Foreskin keratinocyte (primary cell): ENCODE measurements at places on chromosomes 4 and X. TPM values are rescaled to one million over a fixed set of nuclear protein-coding genes. Genes with fewer than 3 reads are reported as not detected.

GRCh38 chr4:74110670-74111069, 11.7 kb upstream of the CXCL2 start:
- DNase-seq = peak; percentile 19

DNA sequence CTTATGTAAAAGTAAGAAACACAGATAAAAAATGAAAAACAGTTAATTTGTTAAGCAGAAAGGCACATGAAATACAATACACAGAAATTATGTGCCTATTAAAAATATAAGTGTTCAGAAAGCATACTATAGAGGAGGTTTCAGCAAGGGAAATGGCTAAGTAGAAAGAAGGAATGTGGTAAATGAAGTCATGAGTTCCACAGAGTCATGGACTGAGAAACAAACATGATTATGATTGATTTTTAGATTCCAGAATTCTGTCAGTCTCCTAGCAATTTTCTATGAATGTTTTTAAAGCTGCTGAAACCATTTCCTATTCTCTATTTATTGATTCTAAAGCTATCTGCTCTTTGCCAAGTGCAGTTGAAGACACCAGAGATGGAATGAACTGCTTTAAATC, 1398.4 kb downstream of the ARAP2 start:
- DNase-seq = no peak

The NAA11 gene
- total RNA-seq = not detected in 2 replicates

DNA sequence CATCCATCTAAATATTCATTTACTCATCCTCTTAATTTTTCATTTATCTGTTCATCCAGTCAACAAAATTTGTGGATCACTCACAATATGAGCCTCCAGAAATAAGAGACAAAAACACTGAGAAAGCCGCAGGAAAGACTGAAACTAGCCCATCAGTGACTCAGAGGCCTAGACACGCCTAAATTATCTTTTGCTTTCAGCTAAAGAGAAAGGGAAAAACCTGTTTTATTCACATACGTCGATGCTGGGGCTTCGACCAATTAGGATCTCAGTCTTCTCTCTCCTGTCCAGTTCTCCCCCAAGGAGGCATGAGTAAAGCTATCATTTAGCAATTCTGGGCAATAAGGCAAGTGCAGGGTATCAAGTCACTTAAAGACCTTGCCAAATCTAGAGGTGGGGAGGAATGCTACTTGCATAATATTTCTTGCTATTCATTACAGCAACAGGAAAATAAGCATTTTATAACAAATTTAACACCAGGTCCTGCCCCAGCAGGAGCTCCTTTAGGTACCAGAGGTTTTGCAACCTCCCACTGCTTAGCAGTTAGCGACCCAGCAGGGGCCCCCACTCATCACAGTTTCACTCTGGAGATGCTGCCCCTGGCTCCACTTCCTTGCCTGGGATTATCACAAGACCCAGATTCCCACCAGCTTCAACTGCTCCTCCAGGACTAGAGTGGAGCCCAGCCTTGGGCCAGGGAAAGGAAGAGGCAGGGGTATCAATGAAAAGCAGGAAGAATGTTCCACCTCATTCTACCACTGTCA, 30.1 kb upstream of the TMEM154 start:
- DNase-seq = peak; percentile 98

DNA sequence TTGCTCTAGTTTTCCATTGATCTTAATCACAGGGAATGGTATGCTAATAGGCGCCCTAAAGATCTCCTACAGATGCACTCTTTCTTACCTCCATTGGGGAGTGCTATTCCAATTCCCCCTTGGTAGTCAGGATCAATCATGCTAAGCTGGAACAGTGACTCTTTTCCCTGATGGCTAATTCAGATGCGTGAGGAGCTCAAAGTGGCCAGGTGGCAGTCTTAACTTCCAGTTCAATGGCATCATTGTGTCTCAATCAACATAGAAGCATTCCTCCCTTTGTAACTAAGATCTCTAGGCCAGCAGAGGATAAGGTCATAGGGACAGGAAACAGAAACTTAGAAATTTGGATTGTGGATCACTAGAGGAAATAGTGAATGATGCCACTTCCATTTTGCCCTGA, 216.8 kb downstream of the GRID2 start:
- DNase-seq = no peak

The ASMT gene
- total RNA-seq = not detected in 2 replicates

The PABPC5 gene
- total RNA-seq = not detected in 2 replicates

DNA sequence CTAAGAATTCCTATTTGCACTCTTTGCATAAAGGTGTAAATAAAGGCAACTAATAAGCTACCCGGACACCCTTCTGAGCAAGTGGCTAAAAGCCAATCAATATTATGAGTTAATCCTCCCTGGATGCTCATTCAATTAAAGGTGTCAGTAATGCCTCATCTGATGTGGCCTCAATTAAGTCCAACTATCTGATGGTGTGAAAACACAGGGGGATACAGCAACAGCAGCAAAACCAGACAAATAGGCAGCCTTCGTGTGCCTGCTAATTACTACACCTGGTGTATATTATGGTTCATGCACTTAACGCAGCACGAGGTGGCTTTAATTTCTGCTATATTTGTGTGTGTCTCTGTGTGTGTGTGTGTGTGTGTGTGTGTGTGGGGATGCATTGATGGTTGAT, 244.4 kb downstream of the DCLK2 start:
- no peak for DNase-seq

The SPARCL1 gene
- not detected in 2 replicates for total RNA-seq

DNA sequence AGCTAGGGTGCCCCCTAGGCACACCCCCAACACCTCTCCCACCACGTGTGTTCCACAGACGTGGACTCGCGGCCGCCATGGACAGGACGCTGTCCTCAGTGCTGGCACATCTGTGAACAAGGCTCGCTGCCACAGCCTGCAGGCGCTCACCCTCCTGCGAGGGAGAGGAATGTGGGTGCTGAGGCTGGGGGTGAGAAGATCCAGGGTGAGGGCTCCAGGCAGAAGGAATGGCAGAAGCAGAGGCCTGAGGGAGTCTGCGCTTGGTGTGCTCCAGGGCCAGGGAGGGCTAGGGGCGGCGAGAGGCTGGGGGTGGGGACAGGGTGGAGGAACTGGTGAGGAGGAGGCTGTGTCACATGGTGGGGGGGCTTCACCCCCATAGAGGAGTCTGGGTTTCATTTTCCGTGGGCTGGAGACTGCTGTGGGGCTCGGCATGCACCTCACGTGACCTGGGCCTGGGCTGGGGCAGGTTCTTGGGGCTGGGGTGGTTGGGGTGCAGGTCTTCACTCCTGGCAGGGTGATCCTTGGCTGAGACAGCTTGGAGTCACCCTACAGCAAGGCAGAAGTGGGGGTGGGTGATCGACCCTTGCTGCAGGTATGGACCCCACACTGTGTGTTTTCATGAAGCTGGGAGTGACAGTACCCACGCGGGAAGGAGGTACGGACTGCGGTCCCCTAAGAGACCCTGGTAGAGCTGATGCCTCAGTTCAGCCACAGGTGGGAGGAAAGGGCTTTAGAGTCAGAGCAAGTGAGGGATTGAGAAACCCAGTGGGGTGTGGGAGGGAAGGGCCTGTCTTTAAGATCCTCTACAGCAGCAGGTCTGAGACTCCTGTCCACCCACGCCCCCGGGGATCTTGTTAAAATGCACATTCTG, 103.7 kb downstream of the PSAPL1 start:
- DNase-seq = no peak

- DNase-seq = no peak
Measured at GRCh38 chrX:78029663-78030062, 60.2 kb upstream of the PGAM4 start.

GRCh38 chrX:2336181-2336580, 164.6 kb downstream of the DHRSX start:
- DNase-seq = no peak

DNA sequence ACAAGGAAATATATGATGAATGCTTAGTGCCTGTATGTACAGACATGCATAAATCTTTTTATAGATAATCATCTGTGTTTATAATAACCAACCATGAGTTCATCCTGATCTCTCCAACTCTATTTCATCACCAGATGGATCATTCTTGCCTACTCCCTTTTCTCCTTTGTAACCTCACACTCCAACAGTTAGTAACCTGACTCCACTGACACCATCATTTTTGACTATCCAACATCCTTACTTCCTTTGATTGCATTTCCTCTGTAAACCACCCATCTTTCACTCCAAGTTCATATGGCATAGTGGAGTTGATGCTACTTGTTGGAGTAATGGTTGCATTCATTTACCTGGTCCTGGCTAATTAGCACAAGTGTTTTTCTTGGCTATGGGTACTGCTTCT, 170.6 kb downstream of the ZNF330 start:
- peak; percentile 91 for DNase-seq

The SLC6A14 gene
- total RNA-seq = under 0.01 and 0.20 TPM in 2 replicates

The CHRDL1 gene
- not detected in 2 replicates for total RNA-seq

GRCh38 chrX:27966955-27967354, 14.3 kb downstream of the DCAF8L1 start:
- no peak for DNase-seq

The RASL11B gene
- total RNA-seq = 2.3 and 2.5 TPM in 2 replicates

DNA sequence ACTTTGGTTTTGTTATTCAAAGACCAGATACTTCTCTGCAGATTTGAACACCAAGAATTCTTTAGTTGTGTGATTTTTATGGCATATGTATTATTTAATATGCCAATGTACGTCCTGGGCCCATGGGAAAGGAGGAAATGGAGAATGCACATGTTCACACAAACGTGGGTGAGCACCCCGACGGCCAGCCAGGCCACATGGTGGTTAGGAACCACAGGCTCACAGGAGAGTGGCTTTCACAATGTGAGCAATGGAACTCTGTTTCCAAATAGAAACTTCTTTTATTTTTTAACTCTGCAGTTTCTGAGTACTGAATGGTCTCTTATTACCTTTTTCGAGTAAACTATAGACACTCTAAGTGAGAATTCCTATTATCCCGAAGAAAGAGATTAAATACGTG, 58.0 kb upstream of the UNC5C start:
- DNase-seq = no peak

The TMSB15A gene
- 0.20 and 0.25 TPM in 2 replicates for total RNA-seq

DNA sequence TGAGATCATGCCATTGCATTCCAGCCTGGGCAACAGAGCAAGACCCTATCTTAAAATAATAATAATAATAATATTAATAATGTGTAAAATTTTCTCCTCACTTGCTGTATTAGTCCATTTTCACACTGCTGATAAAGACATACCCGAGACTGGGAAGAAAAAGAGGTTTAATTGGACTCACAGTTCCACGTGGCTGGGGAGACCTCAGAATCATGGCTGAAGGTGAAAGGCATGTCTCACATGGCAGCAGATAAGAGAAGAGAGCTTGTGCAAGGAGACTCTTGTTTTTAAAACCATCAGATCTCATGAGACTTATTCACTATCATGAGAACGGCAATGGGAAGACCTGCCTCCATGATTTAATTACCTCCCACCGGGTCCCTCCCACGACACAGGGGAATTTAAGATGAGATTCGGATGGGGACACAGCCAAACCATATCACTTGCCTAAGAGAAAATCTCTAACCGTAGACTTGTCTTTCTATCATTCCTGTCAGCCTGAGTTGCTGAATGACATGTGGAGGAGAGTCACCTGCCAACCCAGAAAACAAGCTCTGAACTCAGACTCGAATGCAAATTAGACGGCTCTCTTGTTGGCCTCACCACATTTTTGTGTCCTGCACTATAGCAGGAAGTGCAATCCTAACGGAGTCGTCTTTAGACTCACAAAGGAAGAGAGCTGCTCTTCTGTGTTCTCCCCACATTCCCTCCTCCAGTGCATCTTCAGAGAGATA, 51.9 kb upstream of the DCTD start:
- DNase-seq = no peak

The FRAS1 gene
- 7.1 and 7.9 TPM in 2 replicates for total RNA-seq

- DNase-seq = no peak
Measured at GRCh38 chr4:158821228-158821971, 52.6 kb downstream of the FNIP2 start.

- DNase-seq = no peak
Measured at GRCh38 chrX:34656467-34656841, 631 bp downstream of the TMEM47 start.

The SCRG1 gene
- total RNA-seq = not detected in 2 replicates

The SLC49A3 gene
- 0.07 and 0.11 TPM in 2 replicates for total RNA-seq

The TIMP1 gene
- total RNA-seq = 158 and 163 TPM in 2 replicates

GRCh38 chr4:123363729-123364128, 32.9 kb upstream of the SPRY1 start:
- DNase-seq = no peak

The TGIF2LX gene
- not detected in 2 replicates for total RNA-seq

DNA sequence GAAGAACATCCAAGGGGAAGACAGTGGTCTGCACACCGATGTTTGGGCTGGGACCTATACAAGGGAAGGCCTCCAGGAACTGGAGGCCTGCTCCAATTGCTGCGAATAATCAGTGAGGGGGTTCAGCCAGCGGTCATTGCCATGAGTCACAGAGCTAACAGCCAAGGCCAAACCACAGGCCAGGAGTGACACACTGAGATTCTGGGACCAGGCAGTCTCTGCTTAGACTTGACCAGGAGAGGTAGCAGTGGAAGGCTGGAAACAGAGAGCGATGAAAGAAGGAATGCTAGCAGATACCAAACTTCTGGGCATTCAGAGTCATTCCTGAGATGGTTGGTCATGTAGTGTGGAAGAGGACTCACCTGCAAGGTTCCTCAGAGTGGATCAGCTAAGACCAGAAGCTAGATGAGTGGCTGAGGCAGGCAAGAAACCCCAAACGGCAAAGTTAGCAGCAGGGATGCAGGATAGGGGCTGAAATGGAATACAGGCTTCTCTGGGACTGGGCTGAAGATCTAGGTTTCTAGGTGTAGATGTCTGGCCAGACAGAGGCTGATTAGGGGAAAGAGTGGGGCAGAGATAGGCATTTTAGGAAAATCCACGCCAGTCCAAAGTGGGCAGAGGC, 54.7 kb downstream of the CNGA2 start:
- DNase-seq = no peak
